ENCODE measurements at places on chromosomes 12 and 14.
A peak's percentile ranks its signal among the peaks of the same experiment; 100 is the strongest.

- no peak for DNase-seq
These were observed 11.1 kb upstream of the KRT73 start for GRCh38 chr12:52629281-52630007.

- DNase-seq: peak; percentile 9
These were observed 49.8 kb downstream of the ADCK1 start for GRCh38 chr14:77849711-77850110.

- no peak for DNase-seq
These were observed 824 bp upstream of the TARBP2 start for GRCh38 chr12:53500142-53500775.

DNA sequence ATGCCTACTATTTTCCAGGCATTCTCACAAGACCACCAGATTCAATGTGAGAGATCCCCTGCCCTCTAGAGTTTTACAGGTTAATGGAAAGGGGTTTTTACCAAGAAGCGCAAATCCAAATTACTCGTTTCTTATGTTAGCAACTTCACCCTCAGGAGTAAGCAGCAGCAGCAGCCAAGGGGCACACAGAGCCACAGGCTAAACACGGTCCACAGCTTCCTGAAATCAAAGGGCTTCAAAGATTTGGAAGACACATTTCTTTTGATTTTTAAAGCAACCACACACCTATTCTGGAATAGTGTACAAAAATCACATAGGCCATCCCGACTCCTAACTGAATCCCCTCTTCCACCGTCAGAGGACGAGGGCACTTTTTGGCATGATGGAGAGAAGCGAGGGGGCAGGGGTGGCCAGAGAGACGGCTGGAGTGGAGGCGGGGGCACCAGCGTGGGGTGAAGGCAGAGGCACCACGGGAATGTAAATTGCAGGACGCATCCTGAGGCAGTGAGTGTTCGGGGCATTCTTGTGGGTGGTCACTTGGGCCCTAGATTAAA, 107.0 kb downstream of the ARF6 start:
- DNase-seq: no peak

- DNase-seq: peak; percentile 65
These were observed 1.8 kb downstream of the GLI1 start for GRCh38 chr12:57461276-57461916.

GRCh38 chr12:108308395-108309085, 30.6 kb downstream of the CMKLR1 start:
- DNase-seq: peak; percentile 94

- DNase-seq: no peak
These were observed 2.4 kb downstream of the DYNC1H1 start for GRCh38 chr14:101966742-101967141.

DNA sequence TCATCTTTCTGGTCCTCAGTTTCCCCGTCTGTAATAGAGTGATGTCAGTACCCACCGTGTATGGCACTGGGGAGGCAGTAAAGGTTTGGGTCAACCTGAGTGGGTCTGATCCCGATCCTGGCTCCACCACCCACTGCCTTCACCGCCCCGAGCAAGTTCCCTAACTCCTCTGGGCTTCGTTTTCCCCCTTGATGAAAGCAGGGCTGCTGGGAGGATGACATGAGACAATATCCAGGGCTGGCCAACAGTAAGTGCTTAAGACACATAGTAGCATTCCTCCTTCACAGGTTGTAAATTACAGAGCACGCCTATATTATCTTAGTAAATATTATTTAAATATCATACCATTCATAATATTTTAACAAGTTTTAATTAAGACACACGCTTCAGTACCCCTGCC, 595 bp downstream of the PLEK2 start:
- DNase-seq: no peak

GRCh38 chr12:33752854-33753253, 269.4 kb upstream of the ALG10 start:
- DNase-seq: peak; percentile 15

GRCh38 chr14:68586896-68587751, 205.7 kb downstream of the ZFP36L1 start:
- no peak for DNase-seq

DNA sequence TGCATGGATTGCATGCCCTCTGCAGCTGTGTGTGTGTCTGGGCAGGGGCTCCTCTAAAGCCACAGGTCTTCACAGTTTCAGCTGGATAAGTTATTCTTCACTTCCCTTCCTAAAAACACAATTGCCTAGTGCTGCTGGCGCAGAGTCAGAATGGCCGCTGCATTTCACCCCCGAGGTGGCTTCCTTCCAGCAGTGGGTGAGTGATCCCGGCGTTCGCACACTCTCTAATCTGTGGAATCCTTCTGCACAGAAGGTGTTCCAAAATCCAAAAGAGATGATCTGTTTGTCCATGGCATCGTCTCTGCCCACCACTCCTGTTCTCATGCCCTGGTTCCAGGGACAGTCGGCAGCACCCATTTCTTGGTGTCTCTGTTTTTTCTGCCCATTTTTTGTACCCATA, 340.7 kb downstream of the DPF3 start:
- DNase-seq: peak; percentile 56

DNA sequence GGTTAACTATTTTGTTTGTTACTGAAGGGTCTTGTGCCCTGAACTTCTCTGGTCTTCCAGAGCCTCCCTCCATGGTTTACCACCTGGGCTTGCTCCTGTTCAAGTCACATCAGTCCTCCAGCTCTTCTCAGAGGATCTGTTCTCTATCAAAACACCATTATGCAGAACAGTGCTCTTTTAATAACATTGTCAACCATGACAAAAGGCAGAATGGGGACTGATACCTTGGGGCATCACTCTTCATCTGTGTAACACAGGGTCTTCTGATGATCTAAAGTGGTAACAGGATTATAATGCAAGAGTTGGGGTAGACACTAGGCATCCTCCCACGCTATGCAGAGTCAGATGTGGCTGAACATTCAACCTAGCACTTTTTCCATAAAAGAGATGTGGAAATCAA, 38.4 kb downstream of the ESR2 start:
- no peak for DNase-seq

DNA sequence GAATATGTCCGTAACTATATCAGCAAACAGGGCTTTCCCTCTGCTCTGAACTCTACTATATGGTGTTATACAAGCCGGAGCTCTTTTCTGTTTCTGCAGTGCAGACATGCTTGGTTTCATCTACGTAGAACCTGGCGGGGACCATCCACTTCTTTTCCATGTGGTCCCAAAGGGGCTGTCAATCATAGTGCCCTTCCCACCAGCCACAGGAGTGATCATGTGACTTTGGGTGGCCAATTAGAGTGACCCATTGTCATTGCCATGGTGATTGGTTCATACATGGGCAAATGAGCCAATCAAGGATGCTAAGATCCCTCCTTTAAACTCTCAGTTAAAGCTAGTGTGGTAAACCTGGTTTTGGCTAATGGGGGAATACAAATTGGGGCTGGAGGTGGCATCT, 281.3 kb downstream of the TMEM132D start:
- DNase-seq: no peak

- no peak for DNase-seq
These were observed 30.7 kb downstream of the MAP4K5 start for GRCh38 chr14:50501642-50502041.

DNA sequence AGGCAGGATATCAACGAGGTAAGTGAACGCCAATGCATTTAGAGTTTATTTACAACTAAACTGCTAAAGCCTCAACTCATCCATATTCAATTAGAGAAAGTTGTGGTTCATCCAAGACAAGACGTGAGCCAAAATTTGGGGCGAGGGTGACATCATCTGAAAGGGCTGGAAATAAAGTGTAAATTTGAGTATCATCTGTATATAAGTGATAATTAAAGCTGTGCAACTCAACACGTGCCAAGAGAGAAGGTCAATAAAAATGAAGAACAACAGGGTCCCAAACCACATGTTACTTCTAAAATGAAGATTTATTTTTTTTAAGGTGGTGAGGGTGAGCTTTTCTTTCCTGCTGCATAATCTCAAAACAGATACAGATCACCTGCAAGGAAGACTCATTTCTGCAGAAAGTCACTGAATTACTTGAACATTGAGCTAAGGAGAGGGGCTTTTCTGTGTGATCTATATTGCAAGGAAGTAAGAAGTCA, 203.6 kb downstream of the EFCAB11 start:
- DNase-seq: no peak

DNA sequence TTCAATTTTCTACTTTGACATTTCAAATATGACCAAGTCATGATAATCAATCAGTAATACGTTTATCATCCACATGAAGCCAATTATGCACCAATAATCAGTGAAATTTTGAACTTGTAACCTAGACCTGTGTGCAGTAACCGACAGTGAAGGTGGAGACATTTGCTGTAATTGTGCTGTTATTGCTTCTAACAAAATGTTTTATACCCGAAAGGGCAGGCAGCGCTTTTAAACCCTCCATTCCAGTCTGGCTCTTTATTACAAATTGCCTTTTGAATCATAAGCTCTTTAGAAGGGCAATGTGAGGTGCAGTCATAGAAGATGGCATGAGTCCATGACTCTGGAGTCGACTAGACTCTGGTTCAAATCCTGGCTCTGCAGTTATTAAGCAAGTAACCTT, 135.7 kb downstream of the GXYLT1 start:
- DNase-seq: no peak

DNA sequence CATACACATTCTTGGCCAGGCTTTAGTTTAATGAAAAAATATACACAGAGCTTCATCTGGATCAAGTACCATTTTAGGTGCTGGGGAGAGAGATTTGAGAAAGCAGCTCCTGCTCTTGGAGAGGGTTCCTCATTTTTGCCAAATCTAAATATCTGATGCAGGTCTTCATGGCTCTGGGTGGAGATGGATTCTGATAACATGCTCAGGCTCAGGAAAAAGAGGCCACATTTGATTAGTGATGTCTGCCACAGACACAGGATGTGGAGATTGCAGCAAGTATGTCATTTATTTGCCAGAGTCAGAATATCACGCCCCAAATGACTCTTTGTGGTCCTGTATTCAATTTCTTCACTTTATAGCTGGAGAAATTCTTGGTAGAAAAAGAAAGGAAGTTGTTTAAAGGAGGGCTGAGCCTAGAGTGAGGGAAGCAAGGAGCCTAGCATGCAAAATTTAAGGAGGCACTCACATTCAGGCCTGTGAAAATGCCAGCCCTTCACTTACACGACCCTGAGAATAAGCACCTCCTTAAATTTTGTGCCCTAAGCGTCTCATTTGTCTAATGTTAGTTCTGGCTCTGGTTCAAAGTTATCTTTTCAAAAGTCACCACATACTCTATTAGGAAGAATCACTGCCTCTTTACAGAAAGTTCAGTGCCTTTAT, 492.9 kb upstream of the TBX3 start:
- DNase-seq: no peak

DNA sequence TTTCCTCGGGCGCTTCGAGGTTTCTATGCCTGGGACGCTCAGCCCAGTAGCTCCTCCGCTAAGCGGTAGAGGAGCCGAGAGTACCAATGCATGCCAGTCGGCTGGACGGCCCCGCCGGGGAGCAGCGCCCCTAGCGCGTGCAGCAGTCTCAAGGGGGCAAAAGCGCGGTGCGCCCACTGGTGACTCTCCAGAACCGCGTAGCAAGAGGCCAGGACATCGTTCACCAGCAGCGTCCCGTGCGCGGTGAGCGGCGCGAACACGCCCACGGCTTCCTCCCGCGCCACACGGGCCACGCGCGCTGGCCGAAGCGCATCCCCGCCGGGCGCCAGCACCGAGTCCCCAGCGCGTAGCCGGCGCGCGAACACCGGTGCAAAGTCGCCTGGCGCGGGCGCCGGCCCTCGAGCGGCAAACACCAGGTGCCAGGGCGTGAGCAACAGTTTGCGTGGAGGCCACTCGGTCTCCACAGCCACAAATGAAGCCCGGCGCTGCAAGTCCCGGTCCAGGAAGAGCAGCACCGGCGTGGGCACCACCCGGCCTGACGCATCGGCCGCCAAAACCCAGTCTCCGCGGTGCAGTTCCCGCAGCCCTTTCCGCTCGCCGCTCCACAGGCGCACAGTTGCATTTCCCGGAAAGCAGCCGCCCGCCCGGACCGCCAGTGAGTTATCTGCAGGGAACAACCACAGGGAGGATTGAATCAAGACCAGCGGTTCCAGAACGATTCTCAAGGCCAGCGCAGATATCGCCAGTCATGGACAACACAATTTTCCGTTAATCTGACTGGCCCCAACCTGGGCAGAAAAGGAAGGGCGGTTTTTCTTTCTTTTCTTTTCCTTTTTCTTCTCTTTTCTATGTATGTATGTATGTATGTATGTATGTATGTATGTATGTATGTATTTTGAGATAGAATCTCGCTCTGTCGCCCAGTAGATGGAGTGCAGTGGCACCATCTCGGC, 4.5 kb downstream of the DHH start:
- DNase-seq: peak; percentile 59

- no peak for DNase-seq
These were observed 1002.5 kb downstream of the AACS start for GRCh38 chr12:126067626-126068329.

DNA sequence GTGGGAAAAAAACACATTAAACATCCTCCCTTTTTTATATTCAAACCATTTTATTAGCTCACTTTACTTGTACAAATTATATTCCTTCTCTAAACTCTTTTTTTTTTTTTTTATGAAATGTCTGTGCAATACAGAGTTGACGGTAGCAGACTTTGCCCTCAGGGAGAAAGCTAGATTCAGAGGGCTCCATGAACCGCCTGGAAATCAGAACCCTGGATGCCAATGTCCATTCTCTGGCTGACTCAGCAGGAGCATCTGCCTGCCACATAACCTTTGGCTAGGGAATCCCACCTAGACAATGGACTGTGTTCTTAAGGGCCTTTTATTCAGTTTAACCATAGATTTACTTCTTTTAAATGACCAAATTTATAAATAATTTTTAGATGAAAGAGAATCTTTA, 467.0 kb downstream of the MDGA2 start:
- DNase-seq: no peak

DNA sequence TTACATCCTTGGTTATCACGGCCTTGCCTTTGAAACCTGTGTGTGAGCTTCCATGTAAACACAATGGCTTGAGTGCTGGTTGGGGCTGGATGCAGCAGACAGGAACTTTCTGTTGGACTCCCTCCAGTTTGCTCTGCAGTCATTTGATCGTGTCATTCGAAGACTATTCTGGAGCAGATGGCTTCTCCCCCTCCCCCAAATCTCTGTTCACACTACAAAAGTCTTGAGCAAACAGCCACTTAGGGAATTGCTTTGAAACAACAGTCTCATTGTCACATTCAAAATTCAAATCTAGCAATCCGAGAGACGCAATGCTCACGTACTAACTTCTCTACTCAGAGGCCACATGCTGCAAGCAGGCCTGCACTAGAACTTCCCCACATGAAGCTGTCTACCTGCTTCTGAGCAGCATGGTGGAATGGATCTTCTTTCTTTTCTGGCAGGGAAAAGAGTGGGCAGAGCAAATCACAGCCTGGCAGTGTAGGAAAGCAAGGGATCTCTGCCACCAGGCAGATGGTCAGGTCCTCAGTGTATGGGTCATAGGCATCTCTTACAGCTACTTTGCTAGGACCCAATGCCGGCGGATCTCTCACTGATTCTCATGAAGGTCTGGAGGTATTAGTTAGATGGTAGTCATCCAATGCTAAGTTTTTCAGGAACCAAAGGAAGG, 214.2 kb downstream of the PPM1H start:
- DNase-seq: peak; percentile 47

GRCh38 chr14:38174711-38175110, 33.0 kb upstream of the SSTR1 start:
- DNase-seq: no peak

- no peak for DNase-seq
These were observed 744.3 kb downstream of the DIO2 start for GRCh38 chr14:79466938-79467527.

GRCh38 chr14:103697206-103697602, 18.0 kb downstream of the XRCC3 start:
- DNase-seq: no peak
